Natural killer cell treated with Interleukin-12 subunit alpha and Interleukin-12 subunit beta and Interleukin-15 and Interleukin-18, amount 100 ng/mL, for 72 hours (primary cell): ENCODE measurements at places on chromosomes 3 and 15.

DNA sequence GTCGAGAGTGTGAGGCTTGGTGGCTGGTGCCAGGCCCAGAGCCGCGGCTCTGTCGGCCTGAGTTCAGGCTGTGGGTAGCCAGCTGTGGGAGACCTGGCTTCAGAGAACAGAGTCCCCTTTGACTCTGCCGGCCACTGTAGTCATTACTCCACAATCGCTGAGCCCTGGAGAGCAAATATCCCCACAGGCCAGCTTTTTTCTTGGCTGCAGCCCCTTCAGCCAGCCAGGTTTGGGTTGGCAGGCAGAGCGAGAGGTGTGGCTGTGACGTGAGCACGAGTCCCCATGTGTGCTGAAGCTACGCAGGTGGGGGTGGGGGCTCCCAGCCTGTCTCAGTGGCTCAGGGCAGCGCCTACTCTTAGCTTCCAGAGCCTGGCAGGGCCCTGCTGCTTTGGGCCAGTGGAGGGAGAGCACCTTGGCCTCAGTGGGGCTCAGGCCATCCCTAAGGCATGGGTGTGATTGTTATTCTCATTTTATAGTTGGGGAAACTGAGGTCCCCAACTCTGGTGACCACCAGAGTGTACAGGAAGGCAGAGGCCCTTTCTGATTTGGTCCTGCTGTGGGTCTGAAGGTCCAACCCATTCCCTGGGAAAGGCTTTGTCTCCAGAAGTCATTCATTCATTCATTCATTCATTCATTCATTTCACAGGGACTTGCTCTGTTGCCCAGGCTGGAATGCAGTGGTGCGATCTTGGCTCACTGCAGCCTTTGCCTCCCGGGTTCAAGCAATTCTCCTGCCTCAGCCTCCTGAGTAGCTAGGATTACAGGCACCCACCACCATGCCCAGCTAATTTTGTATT, 45.7 kb upstream of the LCTL start:
- peak; percentile 22 for DNase-seq

DNA sequence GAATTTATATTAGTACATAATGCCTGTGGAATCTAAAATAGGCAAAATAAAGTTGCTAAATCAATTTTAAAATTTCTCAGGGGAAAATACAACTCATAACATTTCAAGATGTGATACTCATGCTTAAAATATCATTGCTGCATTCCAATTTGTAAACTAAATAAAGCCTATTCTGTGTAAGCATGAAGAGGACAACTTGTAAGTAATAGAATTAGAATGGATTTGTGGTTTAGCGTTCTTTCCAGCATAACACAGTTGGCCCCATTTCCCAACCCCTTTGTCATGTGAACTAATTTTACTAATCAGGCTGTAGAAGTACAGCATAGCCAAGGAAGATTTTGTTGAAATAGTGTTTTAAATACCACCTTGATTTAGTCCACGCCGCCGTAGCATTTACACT, 437.2 kb downstream of the SI start:
- DNase-seq, result no peak

- DNase-seq, result no peak
These were observed 44.8 kb upstream of the ATP2C1 start for GRCh38 chr3:130849091-130849552.

DNA sequence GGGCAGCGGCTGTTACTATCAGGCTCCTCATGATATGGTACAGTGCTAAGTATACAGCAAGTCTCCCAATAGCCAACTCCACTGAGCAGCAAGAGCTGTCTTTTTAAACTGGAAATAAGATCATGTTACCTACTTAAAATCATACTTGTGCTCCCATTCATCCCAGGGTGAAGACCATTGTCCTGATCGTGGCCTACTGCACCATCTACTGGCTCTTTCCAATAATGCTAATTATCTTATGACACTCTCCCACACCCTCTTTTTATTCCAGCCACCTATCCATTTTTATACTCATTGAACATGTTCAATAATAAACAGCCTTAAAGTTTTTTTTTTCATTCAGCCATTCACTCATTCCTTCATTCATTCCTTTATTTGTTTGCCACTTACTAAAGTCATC, 117.7 kb downstream of the GBE1 start:
- no peak for DNase-seq

DNA sequence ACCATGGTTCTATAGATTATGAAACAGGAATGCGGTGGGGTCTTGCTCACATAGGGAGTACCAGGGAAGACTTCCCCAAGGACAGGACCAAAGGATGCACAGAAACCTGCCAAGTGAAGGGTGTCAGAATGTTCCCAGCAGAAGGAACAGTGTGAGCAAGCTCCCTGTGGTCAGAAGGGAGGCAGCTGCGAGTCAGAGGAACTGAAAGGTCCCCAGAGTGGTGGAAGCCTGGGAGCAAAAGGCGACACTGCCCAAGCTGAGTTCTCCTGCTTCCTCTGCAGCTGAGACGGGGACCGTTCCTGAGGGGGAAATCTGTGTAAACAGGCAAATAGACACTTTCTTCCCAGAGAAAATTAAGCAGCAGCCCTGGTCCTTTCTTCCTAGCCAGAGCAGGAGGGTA, 14.2 kb upstream of the SLC6A6 start:
- DNase-seq, result no peak

DNA sequence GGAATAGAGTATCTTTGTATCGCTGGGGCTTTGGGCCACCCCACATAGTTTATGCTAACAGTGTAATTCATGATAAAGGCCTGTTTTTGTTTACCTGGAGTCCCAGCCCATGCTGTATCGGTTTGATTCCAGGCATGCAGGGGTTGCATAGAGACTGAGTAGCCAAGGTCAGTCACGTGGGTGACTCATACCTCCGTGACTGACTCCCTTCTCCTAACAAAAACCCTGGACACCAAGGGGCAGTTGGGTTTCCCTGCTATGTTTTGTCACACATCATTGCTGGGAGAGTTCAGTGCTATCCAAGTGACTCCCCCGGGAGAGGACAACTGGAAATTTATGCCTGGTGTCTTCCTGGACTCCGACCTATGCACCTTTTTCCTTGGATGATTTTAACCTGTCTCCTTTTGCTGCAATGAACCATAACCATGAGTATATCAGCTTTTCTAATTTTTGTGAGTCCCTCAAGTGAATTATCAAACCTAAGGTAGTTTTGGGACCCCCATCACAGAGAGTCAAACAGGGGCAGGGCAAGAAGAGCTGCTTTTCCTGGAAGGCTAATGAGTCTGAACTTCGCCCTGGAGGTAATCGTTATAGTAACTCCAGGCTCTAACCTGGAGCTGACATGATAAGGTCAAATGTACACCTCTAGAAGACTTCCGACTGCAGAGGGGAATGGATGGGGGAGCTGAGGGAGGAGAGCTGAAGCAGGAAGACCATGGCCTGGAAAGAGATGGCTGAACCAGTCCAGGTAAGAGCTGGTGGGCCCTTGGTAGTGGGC, 57.0 kb downstream of the SRGAP3 start:
- no peak for DNase-seq

DNA sequence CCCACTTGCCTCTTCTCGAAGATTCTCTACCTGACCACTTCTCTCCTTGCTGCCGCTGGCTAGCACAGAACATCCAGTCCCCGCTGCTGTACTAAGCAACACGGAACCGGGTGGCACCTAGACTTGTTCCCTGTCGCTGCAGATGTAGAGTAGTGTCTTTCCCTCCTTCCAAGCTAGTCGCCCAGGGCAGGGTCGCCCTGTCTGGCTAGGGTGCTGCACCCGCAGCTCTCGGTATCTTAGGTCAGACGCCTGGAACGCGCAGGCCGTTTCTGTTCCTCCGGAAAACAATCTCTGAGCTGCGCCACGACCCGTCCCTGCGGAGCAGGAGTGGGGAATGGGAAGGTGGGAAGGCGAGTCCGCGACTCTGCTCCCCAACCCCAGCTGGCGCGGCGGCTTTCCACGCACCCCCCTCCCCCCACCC, 758 bp upstream of the SNX33 start:
- DNase-seq, result no peak

- DNase-seq, result no peak
These were observed 10.7 kb downstream of the MUC20 start for GRCh38 chr3:195731356-195731905.

GRCh38 chr3:115470254-115470653, 153.1 kb upstream of the GAP43 start:
- no peak for DNase-seq

GRCh38 chr3:177144922-177145321, 52.4 kb downstream of the TBL1XR1 start:
- DNase-seq, result no peak

GRCh38 chr3:160927620-160928019, 171.6 kb downstream of the PPM1L start:
- DNase-seq, result no peak

- DNase-seq, result no peak
These were observed 21.7 kb downstream of the ZDHHC3 start for GRCh38 chr3:44954304-44954703.

DNA sequence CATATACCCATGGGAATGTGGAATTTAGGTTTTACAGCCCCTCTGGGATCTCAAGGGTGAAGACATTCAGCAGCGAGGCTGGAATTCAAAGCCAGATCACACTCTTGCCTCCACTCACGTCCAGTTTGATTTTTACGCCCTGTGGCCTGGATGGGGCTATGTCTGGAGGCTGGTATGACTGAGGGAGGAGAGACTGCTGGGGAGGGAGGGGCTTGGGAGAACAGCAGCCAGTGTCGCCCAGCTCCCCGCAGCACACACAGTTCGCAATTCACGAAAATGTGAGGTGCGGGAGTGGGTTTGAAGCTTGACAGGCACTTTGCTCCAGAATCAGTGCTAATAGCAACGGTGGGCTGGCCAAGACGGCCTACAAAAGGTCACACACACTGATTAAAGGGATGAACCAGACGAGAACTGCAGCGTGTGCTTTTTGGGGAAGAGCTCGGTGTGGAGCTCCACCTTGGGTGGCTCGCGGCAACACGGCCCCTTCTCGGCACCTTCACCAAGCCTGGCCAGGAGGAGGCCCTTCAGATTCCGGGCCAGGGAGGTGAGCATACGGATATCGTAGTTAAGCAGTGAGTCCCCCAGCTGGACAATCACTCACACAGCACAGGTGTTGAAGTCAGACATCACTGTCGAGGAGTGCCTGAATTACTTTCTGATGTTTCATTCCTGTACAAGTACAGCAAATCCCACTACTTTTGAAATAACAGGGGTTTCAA, 16.4 kb downstream of the EHD4 start:
- no peak for DNase-seq

DNA sequence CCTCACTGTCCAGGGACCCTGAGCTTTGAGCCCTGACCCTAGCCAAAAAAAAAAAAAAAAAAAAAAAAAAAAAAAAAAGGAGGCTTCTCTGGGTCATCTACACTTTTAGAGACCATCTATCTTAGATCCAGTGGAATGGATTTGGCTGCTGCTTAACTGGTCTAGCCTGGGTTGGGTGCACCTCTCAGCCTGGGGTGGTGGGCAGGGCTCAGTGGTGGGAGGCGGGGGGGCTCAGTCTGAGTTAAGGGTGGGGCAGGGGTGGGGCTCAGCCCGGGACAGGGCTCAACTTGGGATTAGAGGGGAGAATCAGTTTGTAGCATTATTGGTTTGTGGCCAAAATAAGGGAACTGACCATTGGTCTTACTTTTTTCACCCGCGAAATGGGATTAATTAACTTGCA, 139.2 kb downstream of the TPRA1 start:
- DNase-seq, result no peak

DNA sequence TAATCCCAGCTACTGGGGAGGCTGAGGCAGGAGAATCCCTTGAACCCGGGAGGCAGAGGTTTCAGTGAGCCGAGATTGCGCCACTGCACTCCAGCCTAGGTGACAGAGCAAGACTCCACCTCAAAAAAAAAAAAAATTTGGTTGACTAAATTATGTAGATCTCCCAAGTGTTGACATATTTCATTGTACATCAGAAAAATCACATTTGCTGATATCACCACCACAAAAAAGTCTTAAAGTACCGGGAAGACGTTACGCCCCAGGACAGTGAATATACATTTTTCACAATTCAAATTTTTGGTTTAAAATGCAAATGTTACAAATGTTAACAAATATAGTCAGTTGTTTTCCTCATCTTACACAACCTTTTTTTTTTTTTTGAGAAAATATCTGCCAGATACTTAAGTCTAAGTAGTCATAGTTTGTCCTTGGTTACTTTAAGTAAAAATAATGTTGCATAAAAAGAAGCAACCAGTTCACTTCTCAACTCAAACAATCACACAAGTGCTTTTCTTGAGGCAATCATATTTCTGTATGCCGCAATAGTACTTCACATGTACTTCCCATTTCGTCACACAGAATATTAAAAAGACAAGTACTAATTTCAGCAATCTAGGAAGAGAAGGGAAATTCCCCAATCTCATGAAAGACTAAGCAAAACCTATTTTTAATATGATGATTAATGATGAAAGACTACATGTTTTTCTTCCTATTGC, 41.0 kb upstream of the TCF12 start:
- DNase-seq, result no peak

DNA sequence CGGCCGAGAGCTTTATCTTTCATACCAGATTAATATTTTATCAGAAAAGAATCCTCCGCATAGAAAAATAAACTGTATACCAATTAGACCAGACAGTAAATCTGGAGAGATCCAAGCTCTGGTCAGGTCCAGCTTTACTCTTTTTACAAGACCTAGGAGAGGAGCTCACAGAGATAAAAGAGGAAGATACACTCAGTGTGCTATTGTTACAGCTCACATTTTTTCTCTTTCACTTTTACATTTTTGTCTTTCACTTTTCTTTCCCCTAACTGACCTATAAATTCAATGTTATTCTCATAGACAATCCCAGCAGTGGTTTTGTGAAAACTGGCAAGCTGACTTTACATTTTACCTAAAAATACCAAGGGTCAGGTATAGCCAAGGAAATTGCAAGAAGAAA, 55.8 kb downstream of the GUCA1C start:
- DNase-seq, result no peak

- DNase-seq, result no peak
These were observed 10.3 kb upstream of the ZBED2 start for GRCh38 chr3:111605493-111605892.

- DNase-seq, result no peak
These were observed 54.3 kb downstream of the AAGAB start for GRCh38 chr15:67199881-67200763.

DNA sequence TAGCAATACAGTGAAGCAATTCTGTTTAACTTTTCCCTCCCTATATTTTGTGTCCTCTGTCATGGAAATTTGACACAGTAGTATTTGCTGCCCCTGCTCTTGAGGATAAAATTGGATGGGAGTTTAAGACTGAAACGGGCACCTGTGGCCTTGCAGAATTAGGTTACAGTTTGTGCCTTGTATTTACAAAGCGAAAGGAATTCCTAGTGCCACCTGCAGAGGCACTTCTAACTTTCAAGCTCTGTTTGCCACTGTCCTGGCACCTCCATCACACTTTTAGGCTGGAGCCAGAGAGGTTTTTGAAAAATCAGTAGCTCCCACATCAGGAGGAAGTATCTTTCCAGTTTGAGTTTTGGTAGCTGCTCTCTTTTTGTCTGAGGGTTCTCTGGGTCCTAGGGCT, 39.5 kb downstream of the CD86 start:
- DNase-seq, result no peak

GRCh38 chr3:170808041-170808440, 62.0 kb downstream of the RPL22L1 start:
- DNase-seq, result no peak

DNA sequence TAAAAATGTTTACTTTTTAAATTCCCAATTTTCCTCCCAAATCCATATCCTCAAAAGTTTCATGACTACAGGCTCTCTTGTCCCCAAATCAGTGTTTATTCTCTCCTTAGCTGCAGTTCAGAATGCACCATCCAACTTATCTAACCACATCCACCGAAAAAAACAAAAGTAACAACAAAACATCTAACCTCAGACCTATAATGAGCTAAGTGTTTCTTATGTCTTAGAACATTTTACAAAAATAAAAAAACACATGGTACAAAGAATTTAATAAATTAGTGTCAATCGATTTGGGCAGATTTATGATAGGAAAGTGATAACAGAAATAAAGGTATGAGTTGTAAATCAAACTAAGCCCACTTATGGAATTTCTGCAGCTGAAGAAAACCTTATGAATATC, 13.6 kb downstream of the SATB1 start:
- DNase-seq, result no peak
